H1 (cell line): ENCODE measurements at places on chromosomes 11 and 22.

- no peak for DNase-seq
Measured at GRCh38 chr22:42114721-42115120, 15.9 kb downstream of the CYP2D6 start.

DNA sequence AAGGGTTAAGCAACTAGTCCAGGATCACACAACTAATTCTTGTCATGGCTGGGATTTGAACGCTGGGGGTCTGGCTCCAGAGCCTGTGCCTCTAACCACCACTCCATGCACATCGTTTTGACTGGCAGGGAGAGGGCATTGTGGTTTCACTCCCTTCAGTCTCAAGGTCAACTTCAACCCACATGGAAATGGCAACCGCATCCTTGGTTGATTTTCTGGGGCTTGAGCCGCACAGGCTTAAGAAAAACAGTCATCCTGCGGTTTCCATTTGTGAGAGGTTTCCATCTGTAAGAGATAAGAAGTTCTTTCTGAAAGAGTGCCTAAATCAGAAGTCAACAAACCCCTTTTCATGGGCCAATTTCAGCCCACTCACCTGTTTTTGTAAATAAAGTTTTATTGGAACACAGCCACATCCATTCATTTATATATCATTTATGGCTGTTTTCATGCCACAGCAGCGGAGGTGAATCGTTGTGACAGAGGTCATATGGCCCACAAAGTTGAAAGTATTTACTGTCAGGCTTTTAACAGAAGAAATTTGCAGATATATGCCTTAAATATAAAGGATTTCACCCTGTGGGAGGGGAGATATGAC lies 65.7 kb downstream of the SGSM1 start:
- DNase-seq, result no peak

DNA sequence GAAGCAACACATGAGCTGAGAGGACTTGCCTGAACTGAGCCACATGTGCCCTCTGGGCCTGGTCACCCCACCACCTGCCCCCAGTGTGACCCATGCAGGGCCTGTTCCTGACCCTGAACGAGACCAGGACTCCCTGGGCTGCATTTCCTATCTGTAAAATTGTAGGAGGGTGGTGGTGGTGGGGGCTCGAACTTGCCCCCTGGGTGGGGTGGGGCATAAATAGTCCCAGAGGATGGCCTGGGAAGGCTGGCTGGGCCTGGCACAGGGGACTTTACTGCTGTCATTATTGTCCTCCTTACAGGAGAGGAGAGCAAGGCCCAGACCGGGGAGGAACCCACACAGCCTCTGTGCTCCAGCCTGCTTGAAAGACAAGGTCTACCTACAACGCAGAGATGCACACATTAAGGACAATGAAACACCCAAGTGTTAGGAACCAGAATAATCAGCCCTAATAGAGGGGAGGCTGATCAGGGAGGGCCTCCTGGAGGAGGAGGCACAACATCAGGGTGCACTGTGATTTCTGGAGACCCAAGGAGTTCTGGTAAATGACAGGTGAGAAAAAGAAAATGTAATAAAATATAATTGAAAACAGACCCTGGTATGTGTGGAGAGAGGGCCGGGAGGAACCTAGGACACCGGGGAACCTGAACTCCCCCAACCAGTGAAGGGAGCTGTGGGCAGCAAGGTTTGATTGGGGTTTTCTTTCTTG lies 2.8 kb upstream of the AIFM3 start:
- no peak for DNase-seq

GRCh38 chr22:45159652-45160462 lies 3.9 kb upstream of the NUP50 start:
- DNase-seq, result no peak

DNA sequence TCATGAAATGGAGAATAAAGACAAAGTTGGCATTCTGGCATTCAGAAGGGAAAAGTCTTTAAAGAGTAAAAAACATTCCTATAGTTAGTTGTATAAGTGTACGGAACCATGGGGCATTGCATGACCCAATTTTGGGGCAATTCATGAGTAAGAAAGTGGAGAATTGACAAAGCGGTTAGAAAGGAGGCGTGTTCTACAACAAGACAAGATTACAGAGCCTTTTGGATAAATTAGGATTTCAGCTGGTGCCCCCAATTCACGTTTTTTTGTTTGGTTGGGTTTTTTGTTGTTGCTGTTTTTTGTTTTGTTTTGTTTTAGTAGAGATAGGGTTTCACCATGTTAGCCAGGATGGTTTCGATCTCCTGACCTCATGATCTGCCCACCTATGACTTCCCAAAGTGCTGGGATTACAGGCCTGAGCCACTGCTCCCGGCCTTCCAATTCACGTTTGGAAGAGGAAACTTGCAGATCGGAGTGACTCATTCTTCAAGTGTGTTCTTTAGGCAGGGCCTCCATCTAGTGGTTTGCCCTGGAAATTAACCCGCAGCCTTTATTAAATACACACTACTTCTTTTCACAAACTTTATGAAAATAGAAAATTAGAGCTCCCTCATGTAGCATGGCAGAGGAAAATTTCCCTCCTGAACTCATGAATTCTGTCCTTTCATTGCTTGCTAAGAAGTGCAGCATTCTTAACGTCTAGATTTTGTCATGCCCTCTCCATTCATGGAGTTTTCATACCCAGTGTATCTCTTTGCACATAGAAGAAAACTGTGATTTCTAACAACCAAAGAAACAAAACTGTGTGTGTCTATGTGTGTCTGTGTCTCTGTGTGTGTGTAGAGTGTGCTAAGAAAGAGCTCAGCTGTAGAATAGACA lies 118.1 kb downstream of the BBOX1 start:
- peak; percentile 33 for DNase-seq

- DNase-seq, result no peak
Measured at GRCh38 chr11:111819161-111819828, 52.1 kb downstream of the ALG9 start.

DNA sequence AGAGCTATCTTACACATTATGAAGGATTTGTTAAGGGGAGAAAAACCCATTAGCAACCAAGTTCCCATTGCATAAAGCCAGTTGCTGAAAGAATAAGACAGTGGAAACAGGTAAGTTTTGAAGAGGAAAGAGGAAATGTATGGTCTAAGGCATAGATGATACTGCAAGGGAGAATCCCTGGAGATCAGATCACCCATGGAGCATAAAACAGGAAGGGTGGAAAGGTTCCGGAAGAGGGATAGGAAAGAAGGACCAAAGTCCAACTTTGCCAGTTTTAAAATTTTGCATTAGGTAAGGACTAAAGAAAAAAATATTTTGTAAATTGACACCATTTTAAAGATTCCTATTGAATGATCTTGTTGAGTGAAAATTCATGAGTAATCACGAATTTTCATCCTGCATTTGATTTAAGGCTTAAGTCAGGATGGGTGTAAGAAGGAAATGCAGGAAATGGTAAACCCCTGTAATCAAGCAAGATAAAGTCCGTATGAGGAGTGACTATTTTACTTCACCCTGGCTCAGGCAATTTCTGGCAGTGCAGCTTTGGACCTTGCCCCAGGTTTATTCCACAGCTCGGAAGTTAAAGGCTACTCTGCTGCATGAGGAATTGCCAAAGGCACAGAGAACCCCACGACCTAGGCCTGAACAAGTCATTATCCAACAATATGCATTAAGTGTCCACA lies 70.9 kb downstream of the CCDC34 start:
- DNase-seq, result no peak

DNA sequence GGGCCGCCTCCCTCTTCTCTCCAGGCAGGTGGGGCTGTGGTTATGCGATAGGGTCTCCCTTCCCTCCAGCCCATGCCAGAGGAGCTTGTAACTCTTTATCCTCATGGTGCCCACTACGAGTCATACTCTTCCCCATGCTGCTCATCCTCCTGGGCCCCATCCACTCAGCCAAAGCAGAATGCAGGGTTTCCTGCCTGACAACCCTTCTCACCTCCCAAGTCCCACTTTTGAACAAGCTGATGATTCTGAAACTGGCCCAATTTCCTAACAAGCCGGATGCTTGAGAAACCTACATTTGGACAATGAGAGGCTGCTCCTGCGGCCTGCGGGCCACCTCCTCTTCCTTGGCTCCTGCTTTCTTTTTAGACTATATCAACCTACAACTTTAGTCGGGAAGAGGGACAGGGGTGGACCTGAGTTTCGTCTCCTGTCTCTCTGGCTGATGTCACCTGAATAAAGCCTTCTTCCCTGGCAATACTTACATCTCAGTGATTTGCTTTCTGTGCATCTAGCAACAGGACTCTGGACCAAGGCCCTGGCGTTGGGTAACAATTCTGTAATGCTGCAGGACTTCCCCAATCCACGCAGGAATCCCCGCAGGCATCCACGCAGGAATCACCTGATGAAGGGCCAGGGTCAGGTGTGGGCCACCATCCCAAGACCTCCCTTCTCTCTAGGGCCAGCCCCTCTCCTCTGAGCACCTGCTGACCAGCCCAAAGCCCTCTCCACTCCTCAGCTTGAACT lies 1.5 kb upstream of the NDUFS8 start:
- DNase-seq, result no peak

- no peak for DNase-seq
Measured at GRCh38 chr11:102138670-102139069, 28.4 kb downstream of the YAP1 start.
